ENCODE measurements at places on chromosomes 4 and X.
A peak's percentile ranks its signal among the peaks of the same experiment; 100 is the strongest.

- no peak for DNase-seq
Measured at GRCh38 chr4:110678517-110679227, 55.8 kb upstream of the PITX2 start.

DNA sequence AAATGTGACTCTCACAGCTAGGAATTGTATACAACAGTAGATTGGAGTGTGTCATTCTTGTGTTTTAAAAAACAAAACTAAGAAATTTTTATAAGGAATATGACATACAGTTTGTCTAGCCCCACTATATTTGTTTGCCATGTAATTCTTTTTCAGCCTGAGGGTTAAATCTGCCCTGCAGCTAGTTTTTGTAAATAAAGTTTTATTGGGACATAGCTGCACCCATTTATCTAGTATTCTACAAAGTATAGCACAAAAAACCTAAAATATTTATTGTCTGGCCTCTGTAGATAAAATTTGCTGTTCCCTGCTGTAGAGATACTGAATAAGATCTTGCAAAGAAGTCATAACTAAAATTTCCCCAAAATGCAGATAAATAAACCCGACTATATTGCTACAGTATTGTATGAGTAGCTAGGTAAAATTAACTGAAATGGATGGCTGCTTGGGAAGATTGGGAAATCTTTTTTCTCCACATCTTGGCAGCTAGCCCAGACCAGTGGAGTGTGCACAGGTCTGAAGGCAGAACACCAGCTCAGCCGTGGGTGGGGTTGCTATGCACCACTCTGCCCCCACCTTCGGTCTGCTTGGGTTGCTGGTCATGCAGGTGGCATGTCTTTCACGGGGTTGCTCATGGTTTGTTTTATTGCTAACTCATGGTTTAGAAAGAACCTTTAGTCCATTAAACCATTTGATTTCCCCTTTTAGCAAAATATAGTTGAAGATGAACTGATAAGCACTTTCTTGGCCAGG is 127.9 kb downstream of the KLHL8 start:
- peak; percentile 44 for DNase-seq

DNA sequence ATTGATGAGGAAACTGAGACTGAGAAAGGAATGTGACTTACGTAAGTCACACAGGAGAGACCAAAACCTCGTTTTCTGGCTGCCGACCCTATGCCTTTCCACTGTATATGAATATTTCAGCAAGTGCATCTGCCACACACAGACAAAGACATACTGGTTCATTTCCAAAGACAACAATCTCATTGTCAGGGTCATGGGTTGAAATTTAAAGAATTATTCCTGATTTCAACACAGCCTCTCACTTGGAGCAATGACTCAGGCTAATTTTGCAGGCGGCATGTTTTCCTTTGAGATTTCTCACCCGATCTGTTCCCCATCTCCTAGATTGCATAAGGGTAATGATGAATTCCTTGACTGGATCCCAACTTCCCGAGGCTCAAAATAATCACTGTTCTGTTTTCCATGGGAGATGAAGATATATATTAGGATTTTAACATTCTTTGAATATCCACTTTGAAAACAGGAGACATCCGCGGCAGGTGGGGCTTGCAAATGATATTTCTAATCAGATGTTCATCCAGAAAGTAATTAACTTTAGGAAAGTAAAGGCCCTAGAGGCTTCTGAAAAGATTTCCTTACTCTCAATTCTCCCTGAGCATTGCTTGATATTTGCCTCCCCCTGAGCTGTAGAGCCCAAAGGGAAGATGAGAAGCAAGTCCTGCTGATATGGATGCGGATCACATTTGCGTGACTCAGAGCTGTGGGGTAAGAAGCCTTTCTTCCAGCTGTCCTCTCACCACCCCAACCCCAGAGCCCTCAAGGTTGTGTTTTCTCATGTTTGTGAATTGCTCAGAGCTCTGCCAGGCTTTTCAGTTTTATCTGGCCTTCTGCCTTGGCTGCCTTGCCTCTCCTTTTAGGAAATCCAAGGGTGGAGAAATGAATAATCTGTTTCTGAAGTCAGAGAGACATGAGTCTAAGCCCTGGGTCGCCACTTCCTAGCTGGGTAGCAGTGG is 361.1 kb upstream of the BOD1L1 start:
- no peak for DNase-seq

DNA sequence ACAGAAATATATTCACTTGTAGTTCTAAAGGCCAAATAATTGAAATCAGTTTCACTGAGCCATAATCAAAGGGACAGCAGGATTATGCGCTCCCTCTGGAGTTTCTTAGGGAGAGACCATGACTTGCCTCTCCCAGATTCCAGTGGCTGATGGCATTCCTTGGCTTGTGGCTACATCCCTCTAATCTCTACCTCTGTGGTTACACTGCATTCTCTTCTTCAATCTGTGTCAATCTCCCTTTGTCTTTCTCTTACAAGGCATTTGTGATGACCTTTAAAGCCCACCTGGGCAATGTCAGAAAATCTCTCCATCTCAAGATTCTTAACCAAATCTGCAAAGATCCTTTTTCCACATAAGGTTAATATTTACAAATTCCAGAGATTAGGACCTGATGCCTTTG is 260.2 kb downstream of the UNC5C start:
- no peak for DNase-seq

- no peak for DNase-seq
Measured at GRCh38 chr4:100306018-100306417, 115.8 kb upstream of the DDIT4L start.

- no peak for DNase-seq
Measured at GRCh38 chrX:2848871-2849301, 20.2 kb downstream of the GYG2 start.

- no peak for DNase-seq
Measured at GRCh38 chr4:182649698-182650477, 267.3 kb downstream of the DCTD start.

GRCh38 chrX:95974096-95974470 is 710.6 kb upstream of the DIAPH2 start:
- no peak for DNase-seq

- DNase-seq = no peak
Measured at GRCh38 chrX:31228415-31228832, 156.6 kb upstream of the FTHL17 start.

DNA sequence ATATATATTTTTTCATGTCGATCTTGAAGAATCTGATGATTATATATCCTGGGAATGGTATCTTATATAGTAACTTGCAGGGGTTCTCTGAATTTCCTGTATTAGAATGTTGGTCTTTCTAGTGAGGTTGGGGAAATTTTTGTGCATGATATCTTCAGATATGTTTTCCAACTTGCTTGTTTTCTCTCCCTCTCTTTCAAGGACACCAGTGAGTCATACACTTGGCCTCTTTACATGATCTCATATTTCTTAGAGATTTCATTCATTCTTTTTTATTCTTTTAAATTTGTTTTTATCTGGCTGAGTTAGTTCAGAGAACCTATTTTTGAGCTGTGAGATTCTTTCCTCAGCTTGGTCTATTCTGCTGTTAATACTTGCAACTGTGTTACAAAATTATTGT is 27.2 kb upstream of the C4orf17 start:
- DNase-seq = no peak

DNA sequence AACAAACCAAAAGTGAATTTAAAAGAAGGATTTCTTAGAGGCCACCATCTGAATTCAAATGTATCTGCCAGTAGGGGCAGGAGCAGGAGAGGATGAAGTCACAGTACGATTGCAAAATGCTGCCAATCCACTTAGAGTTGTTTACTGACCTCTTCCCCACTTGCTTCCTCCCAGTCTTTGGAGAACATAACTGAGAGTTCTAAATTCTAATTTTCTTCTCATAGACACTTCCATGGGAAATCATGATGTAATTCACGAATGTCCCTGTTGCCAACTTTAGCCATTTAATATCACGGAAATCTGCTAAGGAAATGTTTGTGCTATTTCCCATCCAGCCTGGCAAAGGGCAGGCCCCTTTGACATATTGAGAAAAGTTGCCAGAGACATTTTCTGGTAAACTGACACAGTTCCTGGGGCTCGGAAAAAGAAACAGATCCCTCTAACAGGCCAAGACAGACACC is 33.6 kb upstream of the NOCT start:
- DNase-seq = no peak

GRCh38 chrX:31609130-31609529 is 537.3 kb upstream of the FTHL17 start:
- DNase-seq = no peak

DNA sequence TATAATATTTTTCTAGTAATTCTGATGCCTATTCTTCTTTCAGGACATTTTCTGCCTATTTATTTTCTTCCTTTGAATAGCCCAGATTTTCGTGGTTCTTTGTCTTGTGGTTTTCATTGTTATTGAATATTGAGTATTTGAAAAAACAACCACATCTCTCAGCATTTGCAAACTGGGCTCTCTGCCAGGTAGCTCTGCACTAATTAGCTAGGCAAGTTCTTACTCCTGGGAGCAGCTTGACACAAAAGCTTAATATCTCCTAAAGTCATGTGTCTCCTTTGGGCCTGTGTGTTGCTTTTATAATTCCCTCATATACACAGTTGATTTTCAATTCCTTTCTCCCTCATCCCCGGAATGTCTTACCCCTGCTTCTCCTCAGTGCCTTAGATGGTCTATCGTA is 413.5 kb upstream of the GRIA3 start:
- no peak for DNase-seq

DNA sequence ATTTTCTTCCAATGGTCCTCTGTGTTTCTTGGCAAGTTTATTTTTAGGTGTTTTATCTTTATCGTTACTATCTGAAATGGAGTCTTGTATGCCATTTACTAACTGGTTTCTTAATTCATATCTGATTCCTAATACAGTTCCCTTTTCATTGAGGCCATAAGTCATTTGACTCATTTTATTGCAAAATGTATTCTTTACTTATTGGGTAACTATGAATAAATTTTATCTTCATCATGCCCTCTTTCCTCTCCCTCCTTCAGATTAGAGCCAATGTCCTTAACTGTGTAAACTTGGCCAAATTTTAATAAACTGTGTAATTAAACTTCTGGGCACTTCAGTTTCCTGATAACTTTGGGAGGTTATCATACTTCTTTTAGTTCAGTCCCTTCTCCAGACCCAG is 19.3 kb upstream of the MSMO1 start:
- no peak for DNase-seq

GRCh38 chrX:115966920-115967319 is 203.6 kb upstream of the AGTR2 start:
- no peak for DNase-seq

- DNase-seq = no peak
Measured at GRCh38 chrX:120145295-120145925, 13.0 kb upstream of the RHOXF2 start.

GRCh38 chr4:25981749-25982148 is 67.7 kb downstream of the SMIM20 start:
- DNase-seq = no peak

- DNase-seq = no peak
Measured at GRCh38 chr4:15906020-15906443, 32.5 kb downstream of the FGFBP1 start.

DNA sequence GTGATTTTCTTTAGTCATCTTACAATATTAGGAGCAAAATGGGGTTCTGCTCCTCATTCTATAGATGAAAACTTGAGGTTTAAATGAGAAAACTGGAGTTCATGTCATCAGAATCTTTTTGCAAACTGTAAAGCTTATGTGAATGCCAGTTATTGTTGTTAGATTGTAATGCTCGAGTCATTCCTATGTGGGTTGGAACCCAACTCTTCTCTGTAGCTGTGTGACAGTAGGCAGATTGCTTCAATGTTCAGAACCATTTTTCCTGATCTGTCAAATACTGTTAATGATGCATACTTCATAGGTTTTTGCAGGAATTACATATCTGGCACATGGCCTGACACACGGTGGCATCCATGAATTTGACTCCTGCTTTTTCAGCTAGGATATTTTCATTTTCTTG is 178.9 kb downstream of the RAPGEF2 start:
- DNase-seq = no peak

- DNase-seq = peak; percentile 24
Measured at GRCh38 chrX:9873952-9874351, 87.7 kb downstream of the SHROOM2 start.

- DNase-seq = peak; percentile 56
Measured at GRCh38 chr4:153153339-153153871, 50.8 kb upstream of the TRIM2 start.

- no peak for DNase-seq
Measured at GRCh38 chr4:99219072-99219471, at the start of gene ADH6. Gene ADH6, minus strand, starts transcription at chr4:99219246. Its CDS starts 94 bp downstream, at chr4:99219152.

GRCh38 chrX:9983441-9983840 is 16.3 kb downstream of the CLDN34 start:
- no peak for DNase-seq

DNA sequence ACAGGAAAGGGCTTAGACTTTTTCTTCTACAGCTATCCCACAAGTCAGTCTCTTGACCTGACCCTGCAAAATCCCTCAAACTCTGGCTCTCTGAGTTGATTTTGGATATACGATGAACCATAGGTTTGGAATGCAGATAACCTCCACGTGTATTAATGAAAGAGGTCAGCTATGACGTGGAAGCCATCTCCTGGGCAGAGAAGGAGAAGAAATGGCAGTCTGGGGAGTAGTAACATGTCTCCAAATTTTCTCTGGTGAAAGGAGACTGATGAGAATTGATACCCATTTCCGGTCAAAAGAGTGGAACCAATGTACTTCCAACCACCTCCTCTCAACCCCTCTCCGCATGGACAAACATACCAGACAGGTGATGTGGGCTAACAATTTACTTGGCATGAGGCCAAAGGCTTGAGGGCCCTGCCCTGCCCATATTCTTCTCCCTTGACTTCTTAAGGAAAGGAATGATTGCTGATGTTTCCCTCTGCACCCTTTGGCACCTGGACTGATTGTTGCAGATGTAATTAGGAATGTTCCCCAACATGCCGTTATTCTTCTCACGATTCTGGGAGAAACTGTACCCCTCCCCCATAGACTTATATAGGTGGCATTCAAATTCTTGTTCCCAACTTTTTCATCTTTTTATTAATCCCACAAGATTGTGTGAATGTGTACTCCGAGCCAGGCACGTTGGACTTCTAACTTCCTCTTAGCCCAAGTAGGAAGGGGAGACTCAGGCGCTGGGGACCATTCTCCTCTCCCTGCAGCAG is 580 bp upstream of the PLS3 start:
- peak; percentile 30 for DNase-seq

GRCh38 chr4:86261636-86262035 is 98.2 kb downstream of the MAPK10 start:
- no peak for DNase-seq
